ENCODE measurements at places on chromosomes 12 and 14.

DNA sequence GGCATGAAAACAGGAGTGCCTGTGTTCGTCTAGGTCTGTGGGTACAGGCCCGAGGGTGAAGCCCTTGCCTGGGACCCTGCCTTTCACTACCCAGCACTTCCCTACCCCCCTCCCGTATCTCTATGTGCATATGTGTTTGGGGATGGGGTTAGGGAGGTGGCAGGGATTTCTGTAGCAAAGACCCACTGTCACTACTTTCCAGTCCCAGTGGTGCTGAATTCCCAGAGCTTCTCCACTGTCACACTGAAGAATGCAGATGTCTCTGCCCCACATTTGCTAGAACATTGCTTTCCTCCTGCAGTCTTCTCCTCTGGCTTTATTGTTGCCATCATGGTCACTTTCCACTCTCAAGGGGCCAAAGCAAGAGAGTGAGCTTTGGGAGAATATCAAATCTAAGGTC is 203.9 kb downstream of the MYRFL start:
- no peak for DNase-seq

GRCh38 chr12:121214855-121215745 is 5.2 kb downstream of the P2RX4 start:
- peak; percentile 73 for DNase-seq

DNA sequence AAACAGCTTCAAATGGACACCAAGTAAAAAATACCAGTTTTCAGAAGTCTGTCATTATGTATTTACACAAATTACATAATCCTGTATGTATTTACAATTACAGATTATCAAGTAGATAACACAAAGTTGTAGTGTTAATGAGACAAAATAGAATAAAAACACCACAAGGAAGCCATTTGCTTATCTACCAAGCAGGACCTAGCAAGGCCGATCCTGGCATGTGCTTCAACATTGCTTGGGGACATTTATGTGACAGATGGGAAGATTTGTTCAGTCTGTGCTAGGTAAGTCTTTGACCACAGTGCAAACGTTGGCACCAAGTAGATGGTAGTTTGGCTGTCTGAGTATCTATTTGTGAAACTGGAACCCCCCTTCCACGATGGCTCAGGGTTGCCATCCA is 35.8 kb downstream of the BCAT1 start:
- DNase-seq, result no peak

GRCh38 chr12:19739195-19739776 is 300.0 kb downstream of the AEBP2 start:
- no peak for DNase-seq

- no peak for DNase-seq
Observed at GRCh38 chr14:64053694-64054669, 201.2 kb downstream of the SYNE2 start.

- DNase-seq, result peak; percentile 33
Observed at GRCh38 chr12:18629916-18630315, 107.9 kb downstream of the PLCZ1 start.

- peak; percentile 24 for DNase-seq
Observed at GRCh38 chr12:6987956-6988553, 17.3 kb downstream of the EMG1 start.

DNA sequence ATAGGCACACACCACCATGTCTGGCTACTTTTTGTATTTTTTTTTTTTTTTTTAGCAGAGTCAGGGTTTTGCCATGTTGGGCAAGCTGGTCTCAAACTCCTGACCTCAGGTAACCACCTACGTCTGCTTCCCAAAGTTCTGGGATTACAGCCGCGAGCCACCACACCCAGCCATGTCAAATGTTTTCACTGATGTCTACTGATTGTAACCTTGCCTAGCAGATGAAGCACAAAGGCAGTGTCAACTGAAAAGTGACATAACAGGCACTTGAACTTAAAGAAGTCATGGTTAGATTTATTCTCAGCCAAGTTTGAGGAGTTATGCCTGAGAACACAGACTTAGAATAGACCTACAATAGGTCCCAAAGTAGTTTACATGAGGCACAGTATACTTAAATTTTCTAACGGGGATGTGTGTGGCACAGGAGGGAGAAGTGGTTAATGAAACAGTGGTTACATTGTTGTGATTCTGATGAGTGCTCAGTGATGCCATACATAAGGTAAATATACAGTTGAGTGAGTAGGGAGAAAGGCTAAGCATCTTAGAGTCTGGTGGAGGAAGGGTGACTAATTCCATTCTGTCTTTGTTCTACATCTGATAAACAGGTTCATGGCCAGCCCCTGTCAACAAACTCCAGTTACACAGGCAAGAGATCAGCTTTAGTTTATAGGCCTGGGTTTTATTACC is 12.6 kb upstream of the RNASE4 start:
- no peak for DNase-seq

DNA sequence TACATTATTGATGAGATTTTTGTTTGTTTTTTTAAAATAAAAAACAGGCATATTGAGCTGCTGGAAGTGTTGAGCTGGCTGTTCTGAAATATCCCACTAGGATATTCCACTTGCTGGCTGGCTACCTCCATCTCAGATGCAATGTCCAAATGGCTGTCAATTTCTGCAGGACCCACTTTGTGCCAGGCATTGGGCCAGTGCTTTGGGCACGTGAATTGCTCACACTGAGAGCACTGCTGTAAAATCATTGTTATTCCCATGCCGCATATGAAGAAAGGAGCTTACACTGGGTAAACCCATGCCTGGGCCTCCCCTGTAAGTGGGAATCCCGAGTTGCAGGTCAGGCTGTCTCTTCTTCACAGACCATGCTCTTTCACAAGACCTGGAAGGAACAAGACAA is 56.7 kb downstream of the RGS6 start:
- no peak for DNase-seq

- DNase-seq, result no peak
Observed at GRCh38 chr14:32226056-32226455, 23.0 kb upstream of the RNU6-8 start.

- DNase-seq, result no peak
Observed at GRCh38 chr14:51738754-51739153, 87.0 kb downstream of the FRMD6 start.

DNA sequence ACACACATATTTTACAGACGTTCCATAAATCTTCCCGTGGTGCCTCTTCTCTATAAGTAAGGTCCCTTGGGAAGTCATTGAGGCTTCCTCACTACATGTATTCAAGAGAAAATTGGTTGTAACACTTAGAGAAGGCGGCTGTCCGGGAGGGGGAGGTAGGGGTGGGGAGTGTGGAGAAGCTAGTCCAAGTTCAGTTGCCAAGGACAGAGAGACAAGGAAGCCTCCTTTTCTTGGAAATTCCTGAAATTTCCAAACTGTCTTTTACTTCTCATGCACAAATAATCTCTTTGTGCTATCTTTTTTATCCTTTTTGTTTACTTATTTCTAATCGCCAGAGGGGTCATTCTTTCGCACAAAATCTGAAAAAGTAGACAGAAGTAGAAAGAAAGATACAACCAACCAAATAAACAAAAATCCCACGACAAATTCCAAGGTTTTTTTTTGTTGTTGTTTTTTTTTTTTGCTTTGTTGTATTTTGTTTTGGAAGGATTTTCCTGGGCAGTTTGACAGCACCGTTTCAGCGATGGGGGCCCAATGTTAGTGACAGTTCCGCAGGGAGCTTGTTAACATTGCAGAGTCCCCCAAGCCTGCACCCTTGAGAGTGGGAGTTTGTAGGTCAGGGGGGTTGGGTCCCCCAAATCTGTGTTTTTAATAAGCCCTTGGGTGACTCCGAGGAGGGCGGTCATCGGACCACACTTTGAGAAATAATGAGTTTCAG is 45.2 kb downstream of the MAP1LC3B2 start:
- DNase-seq, result no peak

DNA sequence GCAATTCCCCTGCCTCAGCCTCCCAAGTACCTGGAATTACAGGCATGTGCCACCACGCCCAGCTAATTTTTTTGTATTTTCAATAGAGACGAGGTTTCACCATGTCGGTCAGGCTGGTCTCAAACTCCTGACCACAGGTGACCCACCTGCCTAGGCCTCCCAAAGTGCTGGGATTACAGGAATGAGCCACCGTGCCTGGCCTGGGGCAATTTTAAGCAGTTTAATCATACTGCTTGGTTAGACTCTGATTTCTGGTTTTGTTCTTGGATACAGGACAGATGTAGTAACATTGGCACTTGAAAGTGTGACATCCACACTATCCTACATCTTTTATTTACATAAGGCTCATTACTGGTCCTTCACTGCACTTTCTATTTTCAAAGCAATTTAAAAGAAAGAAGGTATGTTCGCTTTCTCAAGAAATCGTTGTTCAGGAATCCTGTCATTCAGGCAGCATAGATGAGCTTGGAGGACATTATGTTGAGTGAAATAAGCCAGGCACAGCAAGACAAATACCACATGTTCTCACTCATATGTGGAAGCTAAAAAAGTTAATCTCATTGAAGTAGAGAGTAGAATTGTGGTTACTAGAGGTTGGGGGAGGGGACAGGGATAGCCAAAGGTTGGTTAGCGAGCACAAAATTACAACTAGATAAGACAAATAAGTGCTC is 4.0 kb upstream of the NUAK1 start:
- no peak for DNase-seq

DNA sequence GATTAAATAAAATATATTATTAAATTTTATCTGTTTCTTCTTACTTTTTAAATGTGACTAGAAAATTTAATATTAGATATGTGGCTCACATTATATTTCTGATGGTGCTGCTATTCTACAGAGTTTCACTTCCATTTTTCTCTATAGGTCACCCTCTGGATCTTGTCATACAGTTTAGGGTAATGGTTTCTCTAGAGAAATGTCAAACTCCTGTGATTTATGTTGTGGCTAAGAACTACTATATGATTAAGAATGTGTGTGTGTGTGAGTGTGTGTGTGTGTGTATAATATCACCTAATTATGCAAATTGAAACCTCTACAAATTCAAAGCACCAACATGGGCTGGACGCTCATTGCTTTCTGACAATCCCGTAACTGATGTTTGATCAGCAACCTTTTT is 325.9 kb downstream of the ADAMTS20 start:
- no peak for DNase-seq

DNA sequence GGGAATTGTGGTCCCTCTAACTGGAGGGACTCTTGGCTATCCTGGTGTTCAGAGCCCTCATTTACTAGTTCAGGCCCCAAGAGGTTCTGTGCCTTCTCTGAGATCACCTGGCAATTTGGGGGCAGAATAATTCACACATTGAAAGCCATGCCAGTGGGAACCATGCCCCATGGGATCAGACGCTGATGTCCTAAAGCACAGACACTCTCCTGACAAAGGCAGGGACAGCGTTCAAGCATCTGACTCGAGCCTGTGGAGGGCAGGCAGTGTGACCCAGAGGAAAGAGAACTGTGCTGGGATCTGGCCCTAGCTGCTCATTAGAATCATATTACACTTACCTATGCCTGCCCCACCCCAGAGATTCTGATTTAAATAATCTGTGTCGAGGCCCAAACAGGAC is 2.4 kb upstream of the ASB2 start:
- no peak for DNase-seq

GRCh38 chr14:35402323-35403113 is 2.0 kb downstream of the NFKBIA start:
- no peak for DNase-seq

DNA sequence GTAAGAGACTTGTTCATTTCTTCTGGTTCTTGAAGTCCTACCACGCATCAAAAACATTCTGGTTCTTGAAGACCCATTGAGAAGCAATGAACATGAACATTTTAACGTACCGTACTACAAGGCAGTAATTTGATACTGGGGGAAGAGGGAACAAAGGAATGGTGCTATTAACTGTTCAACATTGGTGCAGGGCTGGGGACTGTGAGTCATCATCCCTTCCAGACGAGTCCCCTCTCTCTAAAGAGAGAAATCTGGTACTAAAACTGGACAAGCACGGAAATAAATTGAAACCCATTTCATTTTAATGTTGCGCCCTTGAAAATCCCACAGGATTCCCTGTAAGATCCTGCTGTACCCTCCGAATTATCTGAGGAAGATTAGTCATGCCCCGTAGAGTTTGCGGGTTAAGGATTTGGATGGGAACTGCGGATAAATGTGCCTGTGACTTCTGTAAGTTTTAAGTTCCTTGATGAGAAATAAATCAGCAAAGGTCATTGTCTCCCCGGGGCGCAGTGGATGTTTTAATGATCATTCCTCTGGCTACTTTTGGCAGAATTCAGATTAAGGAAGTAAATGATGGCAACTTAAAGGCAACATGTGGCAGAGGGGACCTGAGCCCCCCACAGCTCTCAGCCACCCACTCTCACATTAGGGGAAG is 78.6 kb downstream of the KCNK13 start:
- DNase-seq, result no peak

- DNase-seq, result no peak
Observed at GRCh38 chr12:38662829-38663228, 242.6 kb downstream of the CPNE8 start.

DNA sequence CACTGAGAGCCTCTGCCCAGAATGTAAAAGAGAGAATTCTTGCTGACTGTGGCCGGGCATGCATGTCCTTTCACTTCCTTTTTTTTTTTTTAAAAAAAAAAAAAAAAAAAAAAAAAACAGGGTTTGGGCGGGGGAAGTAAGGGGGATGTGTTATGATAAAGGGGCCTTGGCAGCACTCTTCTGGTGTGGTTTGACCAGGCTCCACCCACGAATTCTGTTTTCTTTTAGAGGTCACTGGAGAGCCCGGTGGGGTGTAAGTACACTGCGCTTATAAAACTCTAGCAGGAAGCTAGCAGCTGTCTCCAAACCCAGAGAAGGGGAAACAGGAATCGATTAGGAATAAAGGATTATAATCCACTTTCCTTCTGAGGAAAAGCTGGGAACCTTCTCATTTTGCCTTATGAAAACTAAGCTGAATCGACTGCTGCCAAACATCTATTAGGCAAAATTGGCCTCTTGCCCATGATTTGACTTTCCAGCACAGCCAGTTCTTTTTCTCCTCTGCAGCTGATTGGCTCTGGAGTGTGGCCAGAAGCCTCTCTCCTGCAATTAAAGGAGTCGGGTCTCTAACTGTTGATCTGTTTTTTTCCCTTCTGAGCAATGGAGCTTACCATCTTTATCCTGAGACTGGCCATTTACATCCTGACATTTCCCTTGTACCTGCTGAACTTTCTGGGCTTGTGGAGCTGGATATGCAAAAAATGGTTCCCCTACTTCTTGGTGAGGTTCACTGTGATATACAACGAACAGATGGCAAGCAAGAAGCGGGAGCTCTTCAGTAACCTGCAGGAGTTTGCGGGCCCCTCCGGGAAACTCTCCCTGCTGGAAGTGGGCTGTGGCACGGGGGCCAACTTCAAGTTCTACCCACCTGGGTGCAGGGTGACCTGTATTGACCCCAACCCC is 27.7 kb upstream of the HIGD1C start:
- no peak for DNase-seq

- DNase-seq, result no peak
Observed at GRCh38 chr14:22526744-22527143, 62.3 kb downstream of the DAD1 start.

GRCh38 chr14:22598896-22599244 is 770 bp downstream of the ABHD4 start:
- peak; percentile 53 for DNase-seq

GRCh38 chr14:94989417-94989816 is 167.9 kb downstream of the DICER1 start:
- no peak for DNase-seq
